NCI-H1417 treated with DMSO at 0.1 percent for 48 hours (cell line): ENCODE measurements at places on chromosomes 1 and 21.

GRCh38 chr1:223631956-223632355 lies 33.5 kb downstream of the CAPN8 start:
- DNase-seq, result no peak

DNA sequence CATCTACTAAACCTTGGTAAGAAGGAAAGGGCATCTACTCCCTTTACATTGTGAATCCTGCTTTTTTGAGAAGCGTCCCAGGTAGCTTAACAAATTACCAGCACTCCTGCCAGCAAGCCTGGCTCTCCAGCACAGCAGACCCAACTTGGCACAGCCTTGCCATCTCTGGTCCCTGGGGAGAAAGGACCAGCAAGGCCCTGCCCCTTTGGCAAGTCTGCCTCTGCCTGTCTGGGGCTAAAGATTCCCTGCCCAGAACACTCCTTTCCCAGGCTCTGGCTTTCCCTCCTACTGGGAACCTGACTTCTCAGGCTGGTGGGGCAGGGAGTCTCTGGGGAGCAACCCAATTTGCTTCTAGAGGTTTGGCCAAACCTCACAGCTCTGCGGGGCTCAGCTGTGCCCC lies 68.5 kb downstream of the ATP2B4 start:
- DNase-seq, result no peak

DNA sequence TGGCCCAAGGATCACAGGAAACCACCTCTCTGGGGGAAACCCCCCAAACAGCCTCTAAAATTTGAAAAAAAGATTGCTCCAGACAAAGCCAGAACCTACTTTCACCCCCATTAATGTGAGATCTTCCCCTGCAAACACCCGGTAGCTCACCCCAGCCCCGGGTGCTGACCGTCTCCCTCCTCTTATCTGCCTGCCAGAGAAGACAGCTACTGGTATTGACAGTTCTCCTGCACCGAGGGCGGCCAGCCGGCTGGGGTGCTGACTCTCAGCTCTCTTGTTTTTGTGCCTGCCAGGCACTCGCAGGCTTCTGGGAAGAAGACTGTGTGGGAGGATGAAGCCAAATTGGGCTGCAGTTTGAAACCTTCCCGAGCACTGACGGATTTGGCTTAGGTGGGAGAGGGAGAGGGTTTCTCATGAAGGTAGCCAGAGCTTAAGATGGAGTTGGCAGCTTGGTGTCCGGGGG lies 48.2 kb downstream of the RASSF5 start:
- no peak for DNase-seq

- no peak for DNase-seq
Observed at GRCh38 chr1:2381741-2382620, 9.4 kb downstream of the MORN1 start.

DNA sequence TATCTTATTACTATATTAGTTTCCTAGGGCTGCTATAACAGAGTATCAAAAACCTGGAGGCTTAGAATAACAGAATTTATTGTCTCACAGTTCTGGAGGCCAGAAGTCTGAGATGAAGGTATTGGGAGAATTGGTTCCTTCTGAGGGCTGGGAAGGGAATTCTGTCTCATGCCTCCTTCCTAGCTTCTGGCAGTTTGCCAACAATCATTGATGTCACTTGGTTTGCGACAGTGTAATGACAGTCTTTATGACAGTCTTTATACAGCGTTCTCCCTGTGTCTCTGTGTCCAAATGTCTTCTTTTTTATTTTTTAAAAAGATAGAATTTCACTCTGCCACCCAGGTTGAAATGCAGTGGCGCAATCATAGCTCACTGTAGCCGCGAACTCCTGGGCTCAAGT lies 15.8 kb upstream of the CENPF start:
- no peak for DNase-seq

- DNase-seq, result no peak
Observed at GRCh38 chr1:8120693-8121260, 94.7 kb upstream of the ERRFI1 start.

DNA sequence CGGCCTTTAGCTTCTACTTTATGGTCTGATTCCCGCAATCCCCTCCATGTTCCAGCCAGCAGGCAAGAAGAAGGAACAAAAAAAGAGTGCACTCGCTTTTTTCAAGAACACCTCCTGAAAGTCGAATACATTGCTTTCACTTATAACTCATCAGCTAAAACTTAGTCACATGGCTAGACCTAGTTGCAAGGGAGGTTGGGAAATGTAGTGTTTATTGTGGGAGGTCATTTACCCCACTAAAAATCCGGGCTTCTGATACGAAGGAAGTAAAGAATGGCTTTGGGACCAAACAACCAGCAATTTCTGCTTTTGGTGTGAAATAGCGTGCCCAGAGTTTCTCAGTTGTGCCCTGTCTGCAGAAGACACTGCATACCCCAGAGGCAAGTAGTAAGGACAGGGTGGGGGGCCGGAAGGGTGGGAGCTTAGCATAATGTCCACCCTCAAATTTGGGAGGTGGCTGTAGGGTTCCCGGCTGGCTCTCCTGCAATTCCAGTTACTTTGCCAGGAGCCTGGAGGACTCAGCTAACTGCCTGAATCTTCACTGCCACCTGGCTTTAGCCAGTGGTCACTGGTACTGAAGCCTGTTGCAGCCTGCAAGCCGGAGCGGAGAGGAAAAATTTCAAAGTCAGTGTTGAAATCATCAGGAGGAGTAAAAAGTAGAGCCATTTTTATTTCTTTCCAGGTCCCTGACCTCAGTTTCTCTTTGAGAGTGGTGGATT lies 57.7 kb upstream of the F3 start:
- DNase-seq, result no peak

GRCh38 chr1:206606867-206607266 lies 5.4 kb downstream of the EIF2D start:
- DNase-seq, result no peak

DNA sequence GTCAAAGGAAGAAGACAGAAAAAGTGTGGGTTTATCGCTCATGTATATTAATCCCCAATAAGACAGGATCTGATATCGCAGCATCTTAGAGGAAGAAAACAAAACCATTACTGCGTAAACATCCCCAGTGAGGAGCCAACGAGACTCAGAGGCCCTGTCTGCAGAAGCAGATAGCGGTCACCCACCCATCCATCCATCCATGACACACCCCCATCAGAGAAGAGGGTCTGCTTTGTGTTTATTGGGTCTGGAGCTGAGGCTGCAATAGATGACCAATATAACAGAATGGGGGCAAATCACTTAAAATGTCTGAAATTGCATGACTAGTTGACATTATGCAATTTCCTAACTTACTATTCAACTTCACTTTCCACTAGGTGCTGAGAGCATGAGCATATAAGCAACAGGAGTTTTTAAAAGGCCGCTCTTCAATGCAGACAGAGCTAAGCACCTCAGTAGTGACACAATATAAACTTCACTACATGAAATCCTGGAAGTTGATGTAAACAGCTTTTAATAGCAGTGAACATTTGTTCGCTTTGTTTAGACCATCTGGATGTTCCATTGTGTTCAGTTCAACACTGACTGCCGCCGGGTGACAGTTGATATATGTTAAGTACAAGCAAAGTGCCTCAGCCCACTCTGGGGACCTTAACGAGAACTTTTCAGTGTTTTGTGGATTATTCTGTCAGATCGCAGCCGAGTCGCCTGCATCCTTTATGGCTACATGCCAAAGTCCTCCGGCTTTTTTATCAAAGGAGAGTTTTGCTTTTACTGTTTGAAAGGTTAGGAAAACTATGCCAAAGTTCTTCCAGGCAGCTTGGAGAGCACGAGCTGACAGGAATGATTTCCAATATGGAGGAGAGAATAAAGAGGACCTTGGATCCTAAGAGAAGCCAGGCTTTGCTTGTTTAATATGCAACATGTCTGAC lies 167.5 kb downstream of the ZNF281 start:
- DNase-seq, result no peak

GRCh38 chr1:20377516-20378270 lies 87.0 kb downstream of the VWA5B1 start:
- no peak for DNase-seq

GRCh38 chr1:76303340-76303717 lies 228.8 kb downstream of the ST6GALNAC3 start:
- peak; percentile 31 for DNase-seq

- DNase-seq, result no peak
Observed at GRCh38 chr1:71521655-71522264, 440.9 kb upstream of the ZRANB2 start.

- DNase-seq, result no peak
Observed at GRCh38 chr1:87535551-87535950, 206.9 kb downstream of the LMO4 start.

- DNase-seq, result no peak
Observed at GRCh38 chr1:52157582-52157981, 15.7 kb downstream of the ZFYVE9 start.

- no peak for DNase-seq
Observed at GRCh38 chr1:208885060-208885459, 640.9 kb upstream of the PLXNA2 start.

- DNase-seq, result no peak
Observed at GRCh38 chr1:157700305-157700704, 264 bp downstream of the FCRL3 start.

- no peak for DNase-seq
Observed at GRCh38 chr1:216604771-216605170, 118.5 kb downstream of the ESRRG start.

DNA sequence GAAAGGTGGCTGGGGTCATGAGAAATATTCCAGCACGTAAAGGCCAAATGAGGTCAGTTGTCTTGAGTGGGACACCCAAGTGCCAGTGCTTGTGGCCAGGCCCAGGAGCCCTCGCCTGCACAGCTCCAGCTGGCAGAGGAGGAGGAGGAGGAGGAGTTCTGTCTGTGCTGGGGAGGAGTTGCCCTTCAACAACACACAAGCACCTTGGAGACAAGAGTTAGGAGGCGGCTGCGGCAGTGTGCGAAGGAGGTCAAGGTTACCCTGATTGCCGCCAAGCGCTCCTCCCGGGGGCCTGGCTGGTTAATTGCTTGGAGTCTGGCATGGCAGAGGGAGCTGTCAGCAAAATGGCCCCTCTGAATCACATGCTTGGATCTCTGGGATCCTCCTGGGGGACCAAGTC lies 45.1 kb downstream of the GRIK3 start:
- no peak for DNase-seq

DNA sequence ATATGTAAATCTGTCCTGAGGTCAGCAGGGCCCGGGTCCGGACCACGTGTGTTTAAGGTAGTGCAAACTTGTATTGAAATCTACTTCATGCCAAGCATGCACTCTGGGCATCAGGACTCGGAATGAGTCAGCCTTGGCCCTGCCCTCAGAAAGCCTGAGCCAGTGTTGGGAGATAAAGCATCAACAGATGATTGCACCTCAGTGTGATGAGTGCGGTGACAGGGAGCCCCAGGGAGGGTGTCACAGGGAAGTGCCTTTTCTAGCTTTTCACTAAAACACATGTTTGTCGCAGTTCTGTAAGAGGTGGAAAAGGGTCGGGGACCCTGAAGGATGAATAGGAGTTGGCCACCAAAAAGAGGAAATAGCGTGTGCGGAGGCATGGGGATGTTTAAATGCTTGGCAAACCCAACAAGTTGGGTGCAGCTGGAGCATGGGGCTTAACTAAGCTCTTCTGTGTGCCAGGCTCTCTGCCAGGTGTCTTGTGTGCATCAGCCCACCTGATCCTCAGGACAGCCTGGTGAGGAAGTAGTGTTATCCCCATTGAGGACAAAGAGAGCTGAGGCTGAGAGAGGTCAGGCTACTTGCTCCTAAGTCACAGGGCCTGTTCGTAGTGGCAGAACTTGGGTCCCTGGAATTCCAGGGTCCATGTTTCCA lies 48.2 kb upstream of the EPB41 start:
- DNase-seq, result no peak

GRCh38 chr1:14954210-14954609 lies 199.3 kb upstream of the TMEM51 start:
- no peak for DNase-seq

DNA sequence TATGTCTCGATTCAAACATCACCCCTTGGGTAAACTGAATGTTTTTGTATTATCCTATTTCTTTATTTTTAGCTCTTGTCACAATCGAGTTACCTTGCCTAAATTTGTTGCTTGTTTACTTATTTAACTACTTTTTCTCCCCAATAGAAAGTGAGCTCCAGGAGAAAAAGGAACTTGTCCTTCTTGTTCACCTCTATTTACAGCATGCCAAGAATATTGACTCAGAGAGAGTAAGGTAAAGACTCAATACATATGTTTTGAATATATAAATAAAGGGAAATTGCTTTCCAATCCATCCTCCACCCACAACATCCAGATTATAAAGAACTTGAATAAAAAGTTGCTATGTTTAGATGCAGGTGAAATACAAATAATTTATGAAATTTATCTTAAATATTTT lies 107.3 kb upstream of the PDC start:
- DNase-seq, result no peak

DNA sequence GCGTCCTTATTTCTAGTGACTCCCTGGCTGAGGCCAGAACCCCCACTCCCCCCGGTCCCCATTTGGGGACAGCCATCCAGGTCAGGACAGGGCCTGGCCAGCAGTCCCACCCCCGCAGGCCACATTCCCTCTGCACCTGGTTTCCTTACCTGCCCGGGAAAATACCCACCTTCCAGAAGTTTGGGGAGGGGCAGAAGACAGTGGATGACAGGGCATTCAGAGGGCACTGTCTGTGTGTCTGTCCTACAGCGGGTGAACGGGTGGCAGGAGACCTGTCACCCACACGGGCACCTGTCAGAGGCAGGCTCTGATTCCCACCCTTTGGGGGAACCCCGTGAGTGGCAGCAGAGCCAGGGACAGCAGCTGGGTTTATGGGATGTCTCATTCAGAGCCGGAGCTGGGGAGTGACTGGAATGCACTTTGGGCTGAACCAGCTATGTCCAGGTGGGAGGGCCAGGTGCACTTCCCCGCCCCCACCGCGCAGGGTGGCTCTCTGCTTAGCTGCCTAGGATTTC lies 2.0 kb downstream of the ARHGEF16 start:
- DNase-seq, result no peak

- DNase-seq, result no peak
Observed at GRCh38 chr1:157231846-157232525, 93.8 kb upstream of the ETV3 start.

- no peak for DNase-seq
Observed at GRCh38 chr1:150065184-150065871, 2.2 kb upstream of the VPS45 start.

DNA sequence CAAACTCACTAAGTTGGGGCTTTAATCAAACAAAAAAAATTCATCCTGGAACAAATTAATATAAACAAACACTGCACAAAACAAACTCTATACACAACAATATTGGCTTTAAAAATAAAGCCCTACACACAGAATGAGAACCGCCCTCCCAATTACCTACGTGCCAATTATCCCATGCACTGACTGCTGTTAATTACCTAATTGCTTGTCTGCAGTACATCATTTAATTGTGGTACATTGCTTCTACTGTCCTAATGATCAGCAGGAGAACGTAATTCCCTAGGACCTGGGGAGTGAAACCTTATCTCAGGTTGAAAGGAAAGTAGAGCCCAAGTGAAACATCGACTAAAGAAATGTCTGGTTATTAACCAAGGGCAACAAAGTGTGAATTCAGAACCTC lies 364.5 kb downstream of the KCNH1 start:
- DNase-seq, result no peak

DNA sequence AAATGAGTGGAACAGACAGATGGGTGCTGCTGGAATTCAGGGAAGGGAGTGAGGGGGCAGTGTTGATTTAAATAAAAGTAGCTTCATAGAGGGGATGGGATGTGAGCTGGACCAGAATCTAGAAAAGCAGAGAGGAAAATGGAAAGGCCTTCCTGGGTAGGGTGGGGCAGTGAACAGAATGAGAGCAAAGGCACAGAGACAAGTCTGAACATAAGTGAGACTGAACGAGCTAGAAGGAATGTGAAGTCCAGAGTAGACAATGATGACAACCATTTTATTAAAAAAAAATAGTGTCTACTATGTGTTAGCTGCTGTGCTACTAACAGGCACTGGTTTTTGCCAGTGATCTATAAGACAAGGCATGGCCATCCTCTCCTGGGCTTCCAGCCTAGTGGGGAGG lies 36.0 kb downstream of the ELK4 start:
- no peak for DNase-seq
